ENCODE measurements at places on chromosomes 5 and 9.

- peak; percentile 14 for DNase-seq
Observed at GRCh38 chr5:40260361-40260760, 419.4 kb upstream of the PTGER4 start.

- no peak for DNase-seq
Observed at GRCh38 chr5:37787742-37788141, 52.1 kb downstream of the GDNF start.

DNA sequence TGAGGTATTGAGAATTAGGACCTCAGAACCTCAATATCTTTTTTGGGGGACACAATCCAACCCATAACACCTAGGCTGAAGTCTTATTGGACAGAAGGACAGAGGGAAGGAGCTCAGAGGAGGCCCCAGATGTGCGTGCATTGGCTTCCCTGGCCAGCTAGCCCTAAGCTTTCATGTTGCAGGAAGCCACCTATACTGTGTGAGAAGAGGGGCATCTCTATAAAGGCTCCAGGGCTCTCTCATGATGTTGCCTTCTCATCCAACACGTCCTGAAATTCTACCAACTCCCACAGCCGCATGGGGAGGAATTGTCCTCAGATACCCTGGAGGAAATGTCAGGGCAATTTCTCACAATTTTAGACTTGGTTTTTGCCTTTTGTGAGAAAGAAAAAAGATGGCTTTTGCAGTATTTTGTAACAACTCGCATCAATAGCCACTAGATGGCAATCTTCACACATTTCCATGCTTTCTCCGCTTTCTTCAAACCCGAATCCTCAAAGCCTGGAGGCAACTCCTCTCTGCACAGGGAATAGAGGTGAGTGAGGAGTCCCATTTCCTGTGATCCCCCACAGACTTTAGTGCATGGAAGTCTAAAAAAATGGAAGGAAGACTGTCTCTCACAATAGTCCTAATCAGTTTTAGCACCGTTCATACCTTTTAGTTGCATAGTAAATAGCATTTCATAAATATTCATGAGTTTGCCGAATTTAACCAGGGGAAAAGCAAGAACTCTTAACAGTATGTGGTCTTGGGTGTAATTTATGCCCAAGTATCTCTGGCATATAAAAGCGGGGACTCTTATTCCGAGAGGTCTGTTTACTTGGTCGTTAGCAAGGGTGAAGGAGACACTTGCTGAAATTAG lies 7.4 kb upstream of the PPP3R2 start:
- DNase-seq = no peak

GRCh38 chr5:36392818-36393217 lies 91.1 kb upstream of the RANBP3L start:
- DNase-seq = no peak

- DNase-seq = no peak
Observed at GRCh38 chr5:35477911-35478310, 139.8 kb upstream of the SPEF2 start.

DNA sequence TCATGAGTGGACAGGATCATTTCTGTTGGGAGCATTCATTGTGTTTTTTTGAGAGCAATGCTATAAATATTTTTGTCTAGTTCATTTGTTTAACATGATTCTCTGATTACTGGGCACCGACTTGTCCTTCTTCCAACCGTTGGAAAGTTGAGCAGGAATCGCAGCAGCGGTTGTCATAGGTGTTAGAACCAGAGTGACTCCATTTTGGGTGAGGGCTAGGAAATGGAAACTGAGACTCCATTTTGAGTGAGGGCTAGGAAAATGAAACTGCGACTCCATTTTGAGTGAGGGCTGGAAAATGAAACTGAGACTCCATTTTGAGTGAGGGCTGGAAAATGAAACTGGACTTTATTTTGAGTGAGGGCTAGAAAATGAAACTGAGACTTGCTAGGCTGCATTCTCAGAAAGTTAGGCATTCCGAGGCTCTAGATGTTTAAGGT lies 100.6 kb downstream of the ICE1 start:
- DNase-seq = no peak

Data from left colon (tissue), 2 donors.